ENCODE measurements at places on chromosomes 5 and 9.

- no peak for DNase-seq
Measured at GRCh38 chr9:94861589-94862272, 135.2 kb downstream of the AOPEP start.

- DNase-seq: no peak
Measured at GRCh38 chr5:756865-757345, 27.6 kb downstream of the ZDHHC11B start.

- no peak for DNase-seq
Measured at GRCh38 chr5:139393497-139394122, 1.3 kb downstream of the PROB1 start.

DNA sequence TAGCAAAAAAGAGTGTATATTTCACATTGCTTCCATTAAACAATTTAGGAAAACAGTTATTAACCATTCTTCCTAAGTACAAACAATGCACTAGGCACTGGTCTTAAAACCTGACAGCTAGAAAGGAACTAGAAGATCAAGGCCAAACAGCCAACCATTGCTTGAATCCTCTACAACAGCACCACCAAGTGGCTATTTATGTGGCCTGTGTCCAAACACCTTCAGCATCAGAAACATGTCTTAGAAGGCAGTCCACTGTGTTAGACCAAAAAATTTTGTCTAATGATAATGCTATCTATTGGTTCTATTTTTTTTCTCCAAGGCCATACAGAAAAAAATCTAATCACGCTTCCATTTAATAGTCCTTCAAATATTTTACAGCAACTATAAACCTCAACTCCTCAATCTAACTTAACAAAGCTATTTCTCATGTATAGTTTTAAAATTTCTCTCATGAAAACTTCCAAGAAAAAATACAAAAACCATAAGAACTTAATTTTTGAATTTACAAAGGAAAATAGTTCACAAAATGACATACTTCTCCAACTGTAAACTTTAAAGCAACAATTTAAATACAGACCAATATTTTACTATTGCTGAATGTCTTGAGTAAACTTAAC, 36.1 kb downstream of the CAAP1 start:
- no peak for DNase-seq

DNA sequence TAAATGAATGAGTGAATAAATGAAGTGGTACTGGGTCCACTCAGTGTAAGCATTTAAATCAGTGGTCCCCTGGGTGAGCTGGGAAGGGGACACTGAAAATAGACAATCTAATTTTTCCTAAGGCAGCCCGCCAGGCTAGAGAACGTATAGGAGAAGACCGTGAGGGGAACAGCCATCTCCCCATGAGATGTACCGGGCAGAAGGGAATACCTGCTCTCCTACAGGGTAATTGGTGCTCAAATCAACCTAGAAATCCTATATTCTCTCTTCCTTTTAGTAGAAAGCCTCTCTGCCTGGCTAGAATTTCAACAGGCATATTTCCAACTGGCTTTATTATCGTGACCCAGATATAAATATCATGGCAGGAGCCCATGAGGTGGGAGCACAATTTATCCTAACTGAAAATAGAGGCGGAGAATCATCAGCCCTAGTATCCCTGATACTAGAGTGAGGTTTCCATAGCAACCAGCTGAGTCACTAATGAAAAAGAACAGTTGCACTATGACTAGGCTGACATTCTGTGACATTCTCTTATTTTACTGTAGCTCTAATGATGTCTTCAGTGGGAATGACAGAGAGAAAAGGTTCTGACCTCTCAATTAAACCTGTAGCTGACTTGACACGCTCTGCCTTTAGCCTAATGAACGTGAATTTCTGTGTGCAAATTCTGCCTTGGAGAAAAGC, 96.5 kb upstream of the CAST start:
- DNase-seq: no peak

DNA sequence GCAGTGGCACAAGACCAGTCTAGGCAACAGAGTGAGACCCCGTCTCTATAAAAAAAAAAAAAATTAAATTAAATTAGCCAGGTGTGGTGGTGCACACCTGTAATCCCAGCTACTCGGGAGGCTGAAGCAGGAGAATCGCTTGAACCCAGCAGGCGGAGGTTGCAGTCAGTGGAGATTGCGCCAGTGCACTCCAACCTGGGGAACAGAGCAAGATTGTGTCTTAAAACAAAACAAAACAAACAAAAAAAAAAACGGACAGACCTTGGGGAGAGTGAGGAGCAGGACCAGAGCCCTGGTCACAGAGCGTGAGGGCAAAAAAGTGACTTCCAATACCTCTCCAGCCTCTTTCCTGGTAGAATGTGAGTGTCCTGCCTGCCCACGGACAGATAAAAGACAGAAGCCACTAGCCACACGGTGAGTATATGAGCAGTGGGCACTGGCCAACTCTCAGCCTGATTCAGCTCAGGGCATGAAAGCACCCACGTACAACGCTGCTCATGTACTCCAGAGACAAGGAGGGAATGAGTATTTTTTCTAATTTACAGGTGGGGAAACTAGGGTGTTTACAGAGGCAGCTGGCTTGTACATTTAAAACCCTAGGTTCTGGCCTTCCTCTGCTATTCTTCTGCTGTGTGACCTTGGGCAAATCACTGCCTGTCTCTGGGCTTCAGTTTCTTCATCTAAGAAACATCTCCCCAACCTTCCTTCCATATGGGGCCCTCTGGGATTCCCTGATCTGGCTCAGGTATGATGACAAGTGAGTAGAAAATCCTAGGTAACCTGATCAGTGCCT, 1.8 kb downstream of the OLFML2A start:
- DNase-seq: no peak

DNA sequence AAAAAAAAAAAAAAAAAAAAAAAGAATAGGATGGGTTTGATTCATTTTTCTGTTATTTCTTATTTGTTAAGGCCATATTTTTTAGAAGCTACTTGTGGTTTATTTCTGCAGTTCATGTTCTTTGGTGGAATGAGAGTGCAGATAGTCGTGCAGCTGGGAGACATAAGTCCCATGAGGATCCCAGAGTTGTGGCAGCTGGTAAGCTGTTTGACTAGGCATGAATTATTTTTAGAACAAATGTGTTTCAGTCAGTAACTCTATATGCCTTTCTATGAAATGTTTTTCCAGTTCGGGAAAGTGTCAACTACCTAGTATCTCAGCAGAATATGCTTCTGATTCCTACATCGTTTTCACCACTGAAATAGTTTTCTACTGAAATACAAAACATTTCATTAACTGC, 5.0 kb upstream of the NIPSNAP3B start:
- DNase-seq: no peak

- no peak for DNase-seq
Measured at GRCh38 chr5:156155598-156155997, 171.4 kb upstream of the SGCD start.

DNA sequence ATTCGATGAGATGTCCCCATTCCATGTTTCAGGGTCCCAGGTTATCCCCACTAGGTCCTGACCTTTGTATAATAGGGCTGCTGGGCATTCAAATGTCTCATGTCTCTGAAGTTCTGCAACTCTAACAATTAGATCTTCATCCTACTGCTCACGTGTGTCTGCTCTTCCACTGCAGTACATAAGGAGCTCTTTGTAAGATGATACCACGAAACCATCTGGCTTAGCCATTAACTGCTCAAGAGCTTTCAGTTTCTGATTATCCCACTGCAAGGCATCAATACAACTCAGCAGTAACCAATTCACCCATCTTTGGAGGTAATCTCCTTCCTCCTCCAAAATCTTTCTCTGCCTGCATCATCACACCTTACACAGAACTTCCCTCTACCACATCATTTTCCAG, 49.9 kb upstream of the PPP2CA start:
- no peak for DNase-seq

GRCh38 chr9:92247981-92248380, 45.5 kb downstream of the IARS1 start:
- DNase-seq: no peak

DNA sequence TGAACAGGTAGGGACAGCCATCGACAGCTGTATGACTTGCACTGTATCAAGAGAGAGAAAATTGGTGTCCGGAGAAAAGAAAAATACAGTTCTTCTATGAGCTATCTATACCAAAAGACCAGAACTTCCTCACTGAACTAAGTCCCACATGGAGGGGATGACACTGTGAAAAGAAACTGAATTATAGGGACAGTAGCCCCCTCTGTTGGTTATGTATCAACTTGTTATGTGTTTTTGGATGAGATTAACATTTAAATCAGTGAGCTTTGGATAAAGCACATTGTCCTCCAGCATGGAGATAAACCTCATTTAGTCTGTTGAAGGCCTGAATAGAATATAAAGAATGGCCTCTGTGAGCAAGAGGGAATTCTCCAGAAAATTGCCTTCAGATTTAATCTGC, 176.6 kb upstream of the SH3GL2 start:
- no peak for DNase-seq

DNA sequence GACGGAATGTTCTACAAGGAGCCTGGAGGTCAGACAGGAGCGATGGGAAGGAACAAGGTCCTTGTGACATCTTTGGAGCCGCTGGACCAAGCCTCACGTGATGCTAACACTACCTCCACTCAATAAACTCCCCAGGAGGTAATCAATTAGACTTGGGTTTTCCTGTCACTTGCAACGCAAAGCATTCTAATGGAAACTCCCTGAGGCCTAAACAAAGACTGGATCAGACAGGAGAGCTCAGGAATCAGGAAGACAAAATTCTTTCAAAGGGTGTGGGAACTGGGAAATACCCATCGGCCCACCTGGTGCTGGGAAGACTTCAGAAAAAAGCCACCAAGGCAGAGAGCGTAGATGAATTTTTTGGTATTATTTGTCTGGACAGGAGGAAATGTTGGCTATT, 22.3 kb upstream of the UNC5A start:
- no peak for DNase-seq

GRCh38 chr9:86978922-86979474, 31.7 kb upstream of the GAS1 start:
- no peak for DNase-seq

DNA sequence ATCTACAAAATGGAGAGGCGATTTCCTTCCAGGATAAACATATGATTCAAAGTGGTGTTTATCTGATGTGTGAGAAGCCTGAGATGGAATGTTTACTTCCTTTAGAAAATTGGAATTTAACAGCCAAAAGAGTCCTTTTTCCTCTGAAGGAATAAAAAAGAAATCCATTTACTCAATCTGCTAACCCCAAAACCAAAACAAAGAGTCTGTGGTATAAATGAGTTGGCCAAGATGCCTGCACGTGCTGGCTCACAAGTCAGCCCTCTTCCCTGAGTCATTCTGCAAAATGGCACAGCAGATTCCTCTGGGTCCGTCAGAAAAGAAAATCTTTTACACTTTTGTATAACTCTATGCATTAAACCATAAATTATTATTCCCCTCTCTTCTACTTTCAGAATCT, 60.8 kb downstream of the EBF1 start:
- no peak for DNase-seq

GRCh38 chr5:179786861-179787260, 6.9 kb upstream of the LTC4S start:
- DNase-seq: no peak

DNA sequence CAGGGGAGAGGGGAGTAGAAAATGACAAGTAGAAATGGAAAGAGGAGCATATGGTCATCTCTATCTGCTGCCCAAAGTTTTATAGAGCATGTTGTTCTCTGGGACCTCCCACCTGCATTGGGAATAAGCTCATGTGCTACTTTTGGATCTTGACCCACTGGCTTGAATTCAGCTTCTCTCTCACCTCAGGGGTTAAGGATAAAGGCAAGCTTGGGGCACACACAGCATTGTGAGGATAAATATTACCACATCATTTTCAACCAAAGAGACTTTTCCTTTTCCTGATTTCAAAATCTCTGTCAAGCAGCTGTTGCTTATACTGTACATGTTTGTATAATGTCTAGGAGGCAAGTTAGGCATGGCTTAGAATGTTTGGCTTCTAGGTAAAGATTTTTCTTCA, 16.6 kb downstream of the ATP10B start:
- no peak for DNase-seq

DNA sequence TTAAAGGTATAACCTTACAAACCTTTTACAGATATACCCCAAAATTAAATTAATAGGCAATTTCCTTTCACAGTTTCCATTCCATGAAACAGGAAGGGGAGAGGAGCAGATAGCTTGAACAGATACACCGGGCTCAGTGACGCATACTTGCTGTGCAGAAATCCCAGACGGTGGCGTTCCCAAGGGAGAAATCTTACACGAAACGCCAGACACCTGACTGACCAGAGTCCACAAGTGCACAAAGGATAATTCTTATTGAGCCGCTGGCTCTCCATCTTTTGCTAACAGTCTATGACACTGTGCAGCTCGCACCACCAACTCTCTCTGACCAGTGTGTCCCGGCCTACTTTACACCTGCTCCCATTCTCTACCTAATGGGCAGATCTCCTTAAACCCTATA, 37.4 kb downstream of the PTCH1 start:
- DNase-seq: no peak

DNA sequence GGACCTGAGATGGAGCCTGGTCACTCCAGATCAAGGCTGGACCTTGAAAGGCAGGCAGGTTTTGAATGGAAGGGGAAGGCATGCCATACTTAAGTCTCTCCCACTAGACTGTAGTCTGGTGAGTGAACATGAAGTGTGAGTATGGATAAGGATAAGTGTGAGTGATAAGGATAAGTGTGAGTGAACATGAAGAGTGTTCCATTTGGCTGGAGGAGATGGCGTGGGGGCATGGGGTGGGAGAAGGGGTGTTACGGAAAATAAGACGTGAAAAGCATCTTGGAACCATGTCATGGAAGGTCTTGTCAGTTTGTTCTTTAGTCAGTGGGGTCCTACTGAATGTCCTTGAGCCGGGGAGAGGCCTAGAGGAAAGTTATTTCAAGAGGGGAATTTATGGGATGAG, 32.8 kb downstream of the HMGXB3 start:
- no peak for DNase-seq

- DNase-seq: peak; percentile 4
Measured at GRCh38 chr5:170393235-170393634, 4.1 kb upstream of the KCNMB1 start.

DNA sequence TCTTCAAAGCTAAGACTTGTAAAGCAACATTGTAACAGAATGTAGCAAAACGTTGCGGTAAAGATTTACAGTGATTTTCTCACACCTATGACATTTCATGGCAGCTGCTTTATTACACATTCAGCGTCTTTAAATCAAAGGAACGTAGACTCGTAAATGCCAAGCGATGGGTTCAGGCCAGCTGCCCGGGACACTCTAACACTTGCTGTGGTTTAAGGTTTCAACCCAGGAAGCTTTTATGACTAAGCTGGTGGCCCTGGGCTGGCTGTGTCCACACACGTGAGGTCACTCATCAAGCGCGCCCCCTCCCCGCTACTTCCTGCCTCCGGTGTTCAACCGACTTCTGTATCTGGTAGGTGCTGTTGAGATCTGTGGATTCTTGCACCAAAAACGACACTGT, 2.5 kb downstream of the SLC6A18 start:
- DNase-seq: no peak

- DNase-seq: no peak
Measured at GRCh38 chr9:4584636-4585035, 77.5 kb upstream of the PLPP6 start.

- DNase-seq: no peak
Measured at GRCh38 chr5:160209917-160210316, 19.4 kb upstream of the FABP6 start.

- no peak for DNase-seq
Measured at GRCh38 chr9:99127356-99128132, 22.6 kb downstream of the TGFBR1 start.

- no peak for DNase-seq
Measured at GRCh38 chr5:39214912-39215709, 4.3 kb downstream of the FYB1 start.

Data from stimulated activated CD4-positive, alpha-beta T cell treated with anti-CD3 and anti-CD28 coated beads, Interleukin-1b, Interleukin-23, amount 100 ng/mL, for 1 hour (primary cell).